NCI-H2029 treated with DMSO at 0.1 percent for 48 hours (cell line): ENCODE measurements at places on chromosomes 1 and 21.

- DNase-seq, result no peak
These were observed 4.6 kb downstream of the IPO13 start for GRCh38 chr1:43951021-43951985.

- DNase-seq, result peak; percentile 31
These were observed 464 bp downstream of the ACBD6 start for GRCh38 chr1:180501865-180502360.

DNA sequence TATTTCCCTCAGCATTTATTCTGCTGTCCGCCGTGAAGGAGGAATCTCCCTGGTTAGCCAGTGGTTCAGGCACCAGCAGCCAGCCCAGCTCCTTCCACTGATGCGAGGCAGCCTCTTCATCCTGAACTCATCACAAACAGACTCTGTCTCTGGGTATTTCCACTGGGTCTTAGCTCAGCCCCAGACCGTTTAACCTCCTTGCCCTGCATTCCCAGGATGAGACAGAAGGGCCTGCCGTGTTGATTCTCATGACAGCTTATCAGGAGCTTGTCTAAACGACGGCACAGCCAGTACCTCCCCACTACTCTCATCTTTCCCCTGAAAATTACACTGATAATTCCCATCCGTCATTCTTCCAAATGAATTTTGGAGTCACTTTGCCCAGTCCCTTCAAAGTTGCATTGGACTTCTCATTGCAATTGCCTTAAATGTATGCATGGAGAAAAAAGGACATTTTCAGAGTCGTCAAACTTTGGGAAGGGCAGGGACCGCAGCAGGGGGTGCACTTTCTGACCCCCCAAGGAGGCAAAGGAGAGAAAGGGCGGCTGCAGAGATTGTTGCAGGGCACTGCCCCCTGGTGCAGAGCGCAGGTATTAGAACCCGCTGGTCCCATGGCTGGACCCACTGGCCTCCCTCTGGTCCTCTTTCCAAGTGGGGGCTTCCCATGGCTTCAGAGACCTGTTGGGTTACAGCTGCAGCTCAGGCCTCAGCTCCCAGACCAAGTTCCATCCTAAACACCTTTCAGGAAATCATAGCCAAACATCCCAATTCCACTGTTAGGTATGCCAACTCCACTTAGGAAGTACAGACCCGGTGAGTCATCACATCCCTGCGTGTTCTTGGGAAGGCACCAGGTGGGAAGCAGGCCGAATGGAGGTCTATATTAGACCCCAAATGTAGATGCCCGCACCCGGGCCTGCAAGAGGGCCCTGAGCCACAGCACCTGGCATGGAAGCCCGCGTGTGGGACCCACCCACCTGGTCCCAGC, 3.7 kb upstream of the MEGF6 start:
- DNase-seq, result no peak

GRCh38 chr1:234918181-234918841, 210.3 kb downstream of the TOMM20 start:
- peak; percentile 82 for DNase-seq

DNA sequence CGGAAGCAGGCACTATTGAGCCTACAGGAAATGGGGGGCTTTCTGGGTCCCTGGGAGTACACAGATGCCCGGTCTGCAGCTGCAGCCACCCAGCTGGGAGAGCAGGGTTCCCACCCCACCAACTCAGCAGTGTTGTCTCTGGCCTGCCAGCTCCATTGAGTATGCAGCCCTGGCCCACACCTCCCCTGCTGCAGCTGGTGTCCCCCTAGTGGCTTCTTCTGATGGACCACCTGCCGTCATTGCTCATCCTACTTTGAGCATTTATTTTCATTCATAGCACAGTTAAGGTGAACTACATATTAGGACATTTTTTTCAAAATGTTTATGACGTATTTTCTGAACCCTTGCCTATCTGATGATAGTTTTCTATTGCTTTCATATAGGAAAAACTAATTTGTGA, 189.8 kb upstream of the LYPLAL1 start:
- DNase-seq, result no peak
